ENCODE measurements at places on chromosomes 7 and 10.

DNA sequence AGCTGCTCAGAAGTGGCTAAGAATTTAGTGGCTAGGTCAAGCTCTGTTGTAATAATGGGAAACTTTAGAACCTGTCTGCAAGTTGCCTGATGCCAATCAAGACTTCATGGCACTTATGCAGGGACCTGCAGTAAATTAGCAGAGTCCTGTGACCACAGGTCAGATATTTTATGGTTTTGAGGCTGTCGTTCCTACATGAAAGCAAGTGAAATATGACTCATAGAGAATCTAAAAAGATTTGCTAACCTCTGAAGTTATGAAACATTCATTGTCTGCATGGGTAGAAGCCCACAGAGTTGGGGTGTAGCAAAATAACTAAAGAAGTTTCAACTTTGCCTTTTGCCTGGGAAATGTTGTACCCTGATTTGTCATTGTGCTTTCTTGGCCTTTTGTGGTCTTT, 32.3 kb downstream of the SLC39A12 start:
- DNase-seq = no peak

DNA sequence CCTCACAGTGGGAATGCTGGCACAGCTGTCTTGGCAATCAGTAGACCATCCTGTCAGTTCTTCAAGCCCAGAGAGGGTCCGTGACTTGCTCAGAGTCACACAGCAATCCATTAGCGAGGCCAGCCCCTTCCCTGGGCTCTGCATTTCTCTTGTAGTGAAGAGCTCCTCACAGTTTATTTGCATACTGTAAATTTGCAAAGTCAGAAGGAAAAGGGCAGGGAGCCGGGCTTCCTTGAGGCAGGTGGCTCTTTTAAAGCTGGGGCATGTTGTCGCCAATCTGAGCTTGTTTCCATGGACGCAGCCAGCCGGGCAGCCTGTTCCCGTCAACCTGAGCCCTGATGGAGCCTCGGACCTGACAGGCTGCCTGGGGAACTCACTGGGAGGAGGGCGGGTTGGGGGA, 123.4 kb downstream of the CUX1 start:
- no peak for DNase-seq

GRCh38 chr7:123485187-123485586, 49.2 kb downstream of the IQUB start:
- no peak for DNase-seq

DNA sequence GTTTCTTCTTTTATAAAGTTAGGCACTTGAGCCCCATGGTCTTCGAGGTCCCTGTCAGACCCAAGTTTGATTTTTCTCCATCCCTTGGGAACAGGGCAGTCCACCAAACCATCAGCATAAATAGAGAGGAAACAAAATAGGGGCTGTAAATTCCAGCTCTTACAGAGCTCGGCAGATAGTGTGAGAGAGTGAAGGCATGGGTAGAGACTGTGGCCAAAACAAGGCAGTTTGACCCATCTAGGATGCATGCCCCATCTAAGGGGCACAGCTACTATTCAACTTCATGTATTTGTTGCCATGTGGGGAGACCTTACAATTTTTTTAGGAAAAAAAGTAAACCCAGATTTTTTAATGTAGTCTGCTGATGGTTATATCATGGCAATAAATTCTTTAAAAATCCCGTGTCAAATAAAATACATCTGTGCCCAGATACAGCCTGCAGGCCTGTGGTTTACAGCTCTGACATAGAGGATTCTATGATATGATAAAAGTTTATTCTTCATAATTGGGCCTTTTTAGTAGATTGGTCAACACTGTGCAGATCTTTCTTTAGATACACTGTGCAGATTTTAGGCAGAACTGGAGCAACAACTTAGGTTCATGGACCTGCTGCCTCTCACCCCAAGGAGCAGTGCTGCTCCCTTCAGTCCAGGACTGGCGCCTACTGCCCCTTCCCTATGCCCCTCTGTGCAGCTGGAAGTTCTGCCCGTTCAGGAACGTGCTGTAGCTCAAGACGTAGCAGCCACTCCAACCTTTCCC, 5.3 kb downstream of the PPP1R3C start:
- DNase-seq = no peak

GRCh38 chr10:33293076-33293475, 41.4 kb downstream of the NRP1 start:
- DNase-seq = no peak

DNA sequence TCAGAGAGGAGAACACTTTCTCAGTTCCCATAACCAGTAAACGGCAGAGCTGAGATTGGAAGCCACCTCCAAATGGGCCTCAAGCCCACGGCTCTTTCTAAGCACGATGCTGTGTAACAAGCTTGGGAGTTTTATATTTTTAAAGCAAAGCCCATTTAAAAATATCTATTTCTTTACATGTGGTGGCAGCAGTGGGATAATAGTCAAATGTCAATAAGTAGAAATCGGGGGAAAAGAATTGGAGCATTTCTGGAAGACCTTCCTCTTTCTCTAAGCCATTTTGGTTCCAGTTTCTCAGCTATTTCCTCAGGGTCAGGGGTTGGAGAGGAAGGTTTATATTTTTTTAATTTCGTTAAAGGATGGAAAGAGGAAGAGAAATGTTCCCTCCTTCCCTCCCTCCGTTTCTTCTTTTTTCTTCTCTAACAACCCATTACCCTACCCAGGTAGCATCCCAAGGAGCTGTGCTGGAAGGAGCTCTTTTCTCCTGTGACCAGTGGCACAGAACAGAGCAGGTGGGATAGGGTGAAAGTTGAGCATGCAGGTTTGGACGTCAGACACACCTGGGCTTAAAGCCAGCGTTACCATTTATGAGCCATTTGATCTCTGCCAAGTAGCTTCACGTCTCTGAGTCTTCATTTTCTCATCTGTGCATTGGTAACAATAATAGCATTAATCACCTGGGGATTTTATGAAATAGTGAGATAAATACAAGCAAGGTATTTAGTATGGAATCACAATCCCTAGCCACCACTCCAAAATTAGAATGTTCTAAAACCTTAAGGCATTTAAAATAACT, 515.7 kb downstream of the RPS24 start:
- no peak for DNase-seq

GRCh38 chr7:101401390-101402080, 38.9 kb downstream of the COL26A1 start:
- no peak for DNase-seq

- DNase-seq = no peak
Observed at GRCh38 chr10:100528921-100529474, 673 bp downstream of the NDUFB8 start.

- no peak for DNase-seq
Observed at GRCh38 chr10:58177362-58177947, 90.2 kb downstream of the IPMK start.

DNA sequence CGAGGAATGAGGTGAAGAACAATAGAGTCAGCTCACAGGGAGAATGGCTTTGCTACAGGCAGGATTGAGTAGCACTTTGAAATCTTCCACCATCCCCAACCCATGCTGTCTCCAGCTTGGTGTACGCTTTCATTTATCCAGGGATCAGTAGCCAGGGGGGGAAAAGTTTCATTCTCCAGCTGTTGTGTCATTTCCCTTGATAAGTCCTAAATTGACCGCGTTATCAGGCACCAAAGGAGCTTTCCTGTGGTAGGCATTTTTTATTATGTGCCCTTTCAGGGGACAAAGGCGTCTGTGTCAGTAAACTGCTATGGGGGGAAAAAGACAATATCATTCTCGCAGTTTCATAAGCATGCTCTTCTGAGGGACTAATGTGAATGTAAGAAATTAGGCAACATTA, 106.6 kb upstream of the YAE1 start:
- no peak for DNase-seq

- no peak for DNase-seq
Observed at GRCh38 chr7:78143661-78144060, 345.1 kb downstream of the PHTF2 start.

DNA sequence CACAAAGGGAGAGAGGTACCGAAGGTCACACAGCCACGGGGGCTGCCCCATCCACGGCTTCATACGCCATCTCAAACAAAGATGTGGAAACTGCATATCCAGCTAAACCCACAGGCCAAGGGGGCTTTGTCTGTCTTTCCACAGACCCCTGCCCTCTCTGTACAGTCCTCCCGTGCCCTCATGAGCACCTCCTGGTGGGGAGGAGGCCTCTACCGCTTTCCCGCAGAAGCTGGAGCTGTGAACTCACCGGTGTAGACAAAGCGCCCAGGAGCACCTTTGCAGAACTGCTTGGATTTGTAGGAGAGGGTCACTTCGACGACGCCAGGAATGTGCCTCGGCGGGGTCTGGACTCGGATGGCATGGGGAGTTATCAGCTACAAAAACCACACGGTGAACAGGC, 97.2 kb downstream of the EBF3 start:
- no peak for DNase-seq

DNA sequence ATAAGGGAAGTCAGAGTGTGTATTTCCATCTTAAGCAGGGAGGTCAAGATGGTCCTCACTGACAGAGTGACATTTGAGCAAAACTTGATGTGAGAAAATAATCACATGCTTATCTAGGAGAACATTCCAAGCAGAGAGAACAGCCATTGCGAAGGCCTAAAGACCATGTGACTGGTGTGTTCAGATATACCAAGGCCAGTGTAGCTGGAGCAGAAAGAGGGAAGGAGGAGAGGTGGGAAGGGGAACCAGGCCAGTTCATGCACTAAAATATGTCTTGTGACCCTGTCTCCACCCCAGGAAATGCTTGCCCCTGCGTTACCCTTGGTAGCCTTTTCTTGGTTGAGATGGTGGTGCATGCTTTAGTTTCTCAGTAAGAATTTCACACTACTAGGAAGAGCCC, 77.4 kb downstream of the CACNB2 start:
- no peak for DNase-seq

DNA sequence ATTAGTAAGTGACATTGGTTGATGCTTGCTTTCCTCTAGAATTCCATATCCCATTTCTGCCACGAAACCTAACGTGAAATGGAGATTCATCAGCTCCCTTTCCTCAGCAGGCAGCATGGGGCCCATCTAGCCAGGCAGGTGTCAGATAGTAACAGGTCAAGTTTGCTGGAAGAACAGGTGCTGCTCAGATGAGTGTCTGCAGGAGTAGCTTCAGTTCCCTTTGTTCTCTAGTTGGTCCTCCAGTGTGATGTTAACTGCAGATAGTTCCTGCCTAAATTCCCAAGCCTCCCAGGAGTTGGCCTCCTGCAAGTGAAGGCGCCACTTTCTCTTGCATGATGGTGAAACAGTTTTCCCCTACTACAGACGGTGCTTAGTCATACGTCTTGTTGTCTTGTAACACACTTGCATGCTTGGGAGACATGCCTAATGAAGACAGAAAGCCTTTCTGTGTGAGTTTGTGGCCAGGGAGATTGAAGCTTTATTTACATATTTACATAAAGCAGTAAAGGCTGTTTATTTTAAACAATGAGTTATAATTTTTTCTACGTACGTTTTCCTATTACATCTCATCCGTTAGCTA, 175.4 kb downstream of the CHN2 start:
- DNase-seq = no peak

GRCh38 chr10:94294168-94294567, 68.6 kb downstream of the NOC3L start:
- no peak for DNase-seq

- DNase-seq = no peak
Observed at GRCh38 chr7:8131694-8132605, 130.0 kb downstream of the ICA1 start.

GRCh38 chr7:5393748-5394147, 29.9 kb downstream of the TNRC18 start:
- DNase-seq = no peak

DNA sequence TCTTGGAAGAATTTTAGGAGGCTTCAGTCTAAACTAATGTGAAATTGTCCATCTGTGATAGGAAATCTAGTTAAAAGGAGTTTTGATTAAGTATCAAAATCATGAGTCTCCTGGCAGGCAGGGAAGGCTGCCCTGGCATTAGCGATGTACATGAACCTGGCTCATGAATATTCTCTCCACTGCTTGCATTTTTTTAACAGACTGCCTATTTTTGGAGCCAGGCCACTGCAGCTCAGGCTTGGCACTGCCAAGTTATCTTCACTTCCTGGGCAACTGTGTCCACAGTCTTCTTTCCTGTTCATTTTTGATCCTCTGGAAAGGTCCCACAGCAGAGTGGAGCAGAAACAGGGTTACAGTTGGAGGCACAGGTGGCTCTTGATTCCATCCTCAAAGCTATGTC, 7.0 kb downstream of the GPR26 start:
- DNase-seq = no peak

DNA sequence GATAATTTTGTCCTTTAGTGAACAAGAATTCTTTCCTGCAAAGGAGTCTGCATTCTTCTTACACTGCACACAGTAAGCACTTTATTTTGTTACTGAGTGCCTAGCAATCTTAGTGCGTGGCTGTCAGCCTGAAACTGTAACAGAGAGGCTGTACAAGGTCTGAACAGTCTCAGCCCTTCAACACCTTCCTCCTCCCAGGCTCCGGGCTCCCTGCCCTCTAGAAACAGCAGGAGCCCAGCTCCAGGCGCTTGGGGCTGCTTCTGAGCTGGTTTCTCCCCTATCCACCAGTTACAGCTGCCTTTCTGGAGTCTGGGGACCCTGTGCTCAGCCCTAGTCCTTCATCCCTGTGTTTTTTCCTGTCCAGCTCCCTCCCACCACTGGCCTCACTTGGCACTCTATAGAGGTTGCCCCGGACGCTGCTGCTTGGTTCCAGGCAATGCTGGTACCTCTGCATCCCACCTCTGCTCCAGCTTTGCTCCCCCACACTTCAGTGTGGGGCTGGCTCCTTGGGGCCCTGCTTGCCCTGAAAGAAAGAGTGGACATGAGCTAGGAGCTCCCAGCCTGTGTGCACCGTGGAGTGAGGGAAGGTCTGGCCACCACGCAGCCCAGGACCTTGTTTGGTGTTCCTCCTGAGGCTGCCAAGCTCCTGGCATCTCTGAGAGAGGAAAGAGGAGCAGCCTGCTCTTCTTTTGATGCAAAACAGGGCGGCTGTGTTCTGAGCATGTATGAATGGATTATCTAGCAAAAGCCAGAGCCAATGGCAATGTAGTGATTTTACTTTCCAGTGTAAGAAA, 251.2 kb upstream of the GRB10 start:
- DNase-seq = no peak

GRCh38 chr7:154776350-154776749, 226.6 kb downstream of the PAXIP1 start:
- DNase-seq = no peak

- no peak for DNase-seq
Observed at GRCh38 chr10:25666276-25666675, 267.8 kb upstream of the MYO3A start.

GRCh38 chr7:79534128-79534527, 80.7 kb upstream of the MAGI2 start:
- no peak for DNase-seq

GRCh38 chr7:100373261-100373831, at the start of gene PILRA:
TSS of gene PILRA (plus strand) at chr7:100373487. CDS start at chr7:100373657, 170 bp downstream.
- no peak for DNase-seq

- no peak for DNase-seq
Observed at GRCh38 chr7:102009628-102010027, 192.2 kb downstream of the CUX1 start.

- DNase-seq = no peak
Observed at GRCh38 chr10:117362313-117362712, 12.9 kb downstream of the PDZD8 start.

Measured in posterior cingulate gyrus (tissue), 11 donors.